Activated T-cell treated with anti-CD3 and anti-CD28 coated beads, Interleukin-2, amount 50 U/mL, for 24 hours (primary cell): ENCODE measurements at places on chromosomes 11 and 22.

DNA sequence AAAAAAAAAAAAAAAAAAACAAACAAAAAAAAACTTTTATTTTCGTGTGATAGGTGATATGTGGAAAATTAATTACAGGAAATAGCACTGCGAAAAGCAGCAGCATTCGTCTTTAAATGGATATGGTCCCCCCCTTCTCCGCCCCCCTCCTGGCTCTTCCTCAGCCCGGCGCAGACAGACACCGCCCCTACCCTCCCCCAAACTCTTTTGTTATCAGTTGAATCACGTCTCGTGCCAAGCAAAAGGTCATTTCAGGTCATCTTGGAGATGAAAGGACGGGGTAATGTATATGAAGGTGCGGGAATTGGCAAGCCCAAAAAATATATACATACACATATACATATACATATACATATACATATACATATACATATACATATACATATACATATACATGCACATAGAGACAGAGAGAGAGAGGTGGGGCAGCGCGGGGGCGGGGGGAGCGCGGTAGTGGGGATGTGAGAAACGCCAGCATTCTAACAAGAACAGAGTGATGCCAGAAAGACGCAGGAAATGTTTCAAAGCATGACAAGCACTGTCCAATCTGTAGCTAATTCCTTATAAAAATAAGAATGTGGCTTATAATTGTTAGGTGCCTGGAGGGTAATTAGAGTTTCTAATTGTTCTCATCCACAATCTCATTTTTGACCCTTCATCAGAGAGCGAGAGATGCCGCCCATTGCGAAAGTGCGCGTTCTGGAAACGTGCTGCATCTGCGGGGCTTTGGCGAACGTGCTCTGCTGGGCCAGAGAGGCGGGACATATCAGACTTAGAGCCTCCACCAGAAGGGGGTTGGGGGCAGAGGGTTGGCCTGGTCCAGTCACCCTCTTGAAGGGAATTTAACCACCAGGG is 214.5 kb upstream of the UBASH3B start:
- no peak for DNase-seq

DNA sequence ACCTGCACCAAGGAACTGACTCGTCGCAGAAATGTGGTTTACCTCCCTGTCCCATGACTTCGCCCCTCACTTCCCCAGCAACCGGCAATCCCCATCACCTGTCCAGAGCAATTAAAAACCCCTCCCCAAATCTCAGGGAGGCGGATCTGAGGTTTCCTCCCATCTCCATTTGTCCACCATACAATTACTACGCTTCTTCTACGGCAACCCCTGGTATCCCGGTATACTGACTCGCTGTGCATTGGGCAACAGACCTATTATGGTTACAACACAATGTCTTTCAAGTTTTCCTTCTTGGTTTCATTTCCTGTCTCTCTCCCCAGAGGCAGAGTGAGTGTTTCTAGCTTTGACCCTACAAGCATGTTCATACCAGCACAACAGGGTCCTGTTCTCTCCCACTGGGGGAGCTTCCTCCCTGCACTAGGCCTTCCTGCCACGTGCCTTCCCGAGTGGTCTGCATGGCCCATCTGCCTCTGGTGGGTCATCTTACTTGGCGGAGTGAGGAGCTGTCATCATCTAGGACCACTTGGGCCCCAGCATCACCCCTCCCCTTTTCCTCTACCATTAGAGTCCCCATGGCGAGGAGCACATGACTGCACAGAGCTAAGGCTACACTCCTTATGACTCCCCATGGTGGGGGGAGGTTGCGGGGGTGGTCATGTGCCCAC is 30.3 kb upstream of the NAP1L4 start:
- DNase-seq = no peak

DNA sequence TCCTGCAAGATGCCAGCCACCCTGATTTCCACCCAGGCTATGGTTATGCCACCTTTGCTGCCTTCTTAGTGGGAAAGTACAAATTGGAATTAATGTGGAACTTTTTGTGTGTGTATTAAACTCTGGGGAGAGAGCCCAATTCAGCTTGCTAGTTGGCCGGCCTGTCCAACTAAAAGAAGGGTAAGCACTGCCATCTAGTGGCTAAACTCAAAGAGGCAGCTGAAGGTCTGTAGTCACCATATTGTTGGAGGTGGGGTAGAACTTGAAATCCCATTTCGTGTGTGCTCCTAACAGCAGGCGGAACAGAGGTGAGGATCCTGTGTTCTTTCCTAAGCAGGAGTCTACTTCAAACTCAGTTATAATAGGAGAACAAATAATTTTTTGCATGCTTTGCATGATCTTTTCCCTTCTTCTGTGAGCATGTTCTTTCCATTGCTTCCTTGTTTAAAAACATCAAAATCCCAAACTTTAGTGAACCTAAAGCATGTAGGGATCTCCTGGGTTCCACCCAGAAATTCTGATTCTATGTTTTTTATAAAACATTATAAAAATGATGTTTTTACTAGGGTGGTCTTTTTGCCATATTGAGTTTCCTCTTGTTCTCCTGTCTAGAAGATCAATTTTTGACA is 138.8 kb upstream of the SORL1-AS1 start:
- peak; percentile 56 for DNase-seq

GRCh38 chr11:125569915-125570621 is 791 bp downstream of the EI24 start:
- no peak for DNase-seq

DNA sequence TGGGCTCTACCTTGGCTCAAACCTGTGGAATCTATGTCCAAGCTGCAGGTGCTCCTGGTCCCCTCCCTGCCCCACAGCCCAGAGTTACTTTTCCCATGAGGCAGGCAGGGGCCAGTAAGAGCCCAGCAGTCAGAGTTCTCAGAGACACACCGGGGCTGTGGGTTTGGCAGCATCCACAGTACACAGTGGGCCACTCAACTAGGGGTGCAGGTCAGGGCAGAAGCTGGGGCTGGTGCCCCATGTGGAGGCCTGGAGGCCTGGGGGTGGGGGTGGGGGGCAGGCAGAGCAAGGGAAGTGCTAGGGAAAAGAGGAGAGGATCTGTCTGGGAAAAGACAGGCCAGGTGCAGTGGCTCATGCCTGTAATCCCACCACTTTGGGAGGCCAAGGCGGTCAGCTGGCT is 2.5 kb downstream of the UPK2 start:
- DNase-seq = no peak

DNA sequence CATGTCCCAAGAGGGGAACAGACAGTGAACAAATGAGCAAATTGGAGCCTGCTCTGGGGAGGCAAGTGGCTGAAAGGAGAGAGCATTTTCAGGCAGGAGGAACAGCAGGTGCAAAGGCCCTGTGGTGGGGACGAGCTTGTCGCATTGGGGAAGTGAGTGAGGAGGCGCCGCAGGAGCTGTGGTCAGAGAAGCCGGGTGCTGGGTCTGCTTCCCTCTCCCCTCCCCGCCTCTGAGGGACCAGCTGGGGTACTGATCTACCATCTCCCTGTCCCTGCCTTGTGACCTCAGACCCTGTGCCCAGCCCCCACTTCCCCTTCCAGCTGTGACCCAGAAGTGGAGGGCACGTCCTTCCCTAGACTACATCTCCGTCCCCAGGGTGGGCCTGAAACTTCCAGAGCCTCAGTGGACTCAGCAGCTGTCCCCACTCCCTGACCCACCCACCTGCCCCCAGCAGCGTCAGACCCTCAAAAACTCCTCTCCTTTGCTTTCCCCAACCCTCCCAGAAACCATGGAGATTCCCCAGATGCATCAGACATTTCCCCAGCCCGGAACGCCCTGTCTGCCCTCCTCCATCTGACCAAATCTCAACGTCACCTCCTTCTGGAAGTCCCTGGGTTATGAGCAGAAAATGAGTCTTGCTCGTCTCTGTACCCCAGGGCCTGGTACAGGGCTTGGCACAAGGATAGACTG is 19.7 kb upstream of the PDGFB start:
- no peak for DNase-seq

DNA sequence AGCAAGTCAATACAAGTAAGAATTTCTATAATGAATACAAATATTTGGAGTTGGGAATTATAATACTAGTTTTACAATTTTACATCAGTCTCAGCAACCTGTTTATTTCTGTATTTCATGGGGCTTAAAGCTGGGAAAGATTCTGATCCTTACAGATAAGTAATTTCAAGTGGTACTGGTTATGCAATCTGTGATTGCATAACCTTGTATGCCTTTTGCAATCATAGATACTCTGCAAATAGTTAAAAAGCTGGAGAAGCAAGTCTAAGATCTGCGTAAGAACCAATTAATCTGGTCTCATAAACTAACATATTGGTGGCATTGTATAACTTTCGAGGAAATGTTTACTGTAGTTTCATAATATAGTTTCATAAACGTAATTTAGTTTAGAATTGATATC is 198.3 kb upstream of the PGR start:
- DNase-seq = no peak

GRCh38 chr22:24289114-24289513 is 18.5 kb downstream of the SPECC1L start:
- no peak for DNase-seq

- no peak for DNase-seq
Measured at GRCh38 chr11:16630651-16631050, 107.8 kb upstream of the C11orf58 start.

DNA sequence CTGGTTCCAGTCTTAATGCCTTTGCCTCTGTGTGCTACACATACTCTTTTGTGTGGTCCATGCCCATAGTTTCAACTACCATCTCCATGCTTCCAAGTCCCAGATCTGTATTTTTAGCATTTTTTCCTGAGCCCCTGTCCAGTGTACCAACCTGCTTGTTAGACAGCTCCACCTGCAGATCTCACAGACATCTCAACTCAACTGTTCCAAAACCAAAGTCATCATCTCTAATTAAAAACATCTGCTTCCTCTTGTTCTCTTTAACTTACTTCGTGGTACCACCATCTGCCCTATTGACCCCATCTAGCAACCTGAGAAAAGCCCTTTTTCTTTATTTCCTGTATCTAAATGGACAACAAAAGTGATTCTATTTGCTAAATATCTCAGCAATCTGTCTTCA is 8.6 kb upstream of the KMT2A start:
- no peak for DNase-seq

GRCh38 chr11:70411713-70412452 is 13.6 kb downstream of the CTTN start:
- DNase-seq = no peak

GRCh38 chr22:43928468-43928867 is 4.9 kb downstream of the PNPLA3 start:
- DNase-seq = no peak

- DNase-seq = no peak
Measured at GRCh38 chr11:46736615-46737014, 17.6 kb downstream of the F2 start.

DNA sequence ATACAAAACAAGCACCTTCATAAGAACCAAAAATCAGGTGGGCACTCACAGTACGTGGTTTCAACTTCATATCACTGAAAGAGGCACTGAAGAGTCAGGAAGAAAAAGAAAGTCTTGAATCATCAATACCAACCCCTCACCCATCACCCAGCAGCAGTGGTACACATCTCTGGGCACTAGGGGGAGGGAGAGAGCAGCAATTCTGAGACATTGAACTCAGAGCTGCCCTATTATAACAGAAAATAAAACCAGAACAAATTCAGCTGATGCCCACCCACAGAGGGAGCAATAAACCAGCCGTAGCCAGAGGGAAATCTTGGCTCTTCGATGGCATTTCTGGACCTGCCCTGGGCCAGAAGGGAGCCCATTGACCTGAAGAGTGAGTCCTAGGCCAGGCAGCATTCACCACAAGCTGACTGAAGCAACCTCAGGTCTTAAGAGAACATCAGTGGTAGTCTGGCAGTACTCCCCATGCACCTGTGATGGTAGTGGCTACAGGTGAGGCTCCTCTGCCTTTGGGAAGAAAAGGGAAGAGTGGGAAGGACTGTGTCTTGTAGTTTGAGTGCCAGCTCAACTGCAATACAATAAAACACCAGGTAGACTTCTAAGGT is 42.2 kb upstream of the FAM181B start:
- no peak for DNase-seq

DNA sequence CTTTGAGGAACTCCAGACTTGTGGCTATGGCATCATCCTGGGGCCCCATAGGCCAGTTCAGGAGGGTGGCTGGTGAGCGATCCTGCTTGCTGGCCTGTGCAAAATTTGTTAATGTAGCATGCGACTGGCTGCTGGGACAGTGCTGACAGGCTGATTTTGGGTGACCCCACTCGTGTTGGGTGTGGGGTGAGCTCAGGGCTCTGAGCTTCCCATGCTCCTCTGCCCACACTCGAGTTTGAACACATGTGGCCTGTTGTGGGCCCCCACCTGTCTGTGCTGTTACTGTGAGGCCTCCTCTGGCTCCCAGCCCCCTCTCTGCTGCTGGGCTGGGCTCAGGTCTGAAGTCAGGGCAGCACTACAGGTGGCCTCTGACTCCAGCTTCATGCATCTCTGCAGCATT is 64.4 kb upstream of the MYEOV start:
- no peak for DNase-seq

- no peak for DNase-seq
Measured at GRCh38 chr11:13101644-13102512, 92.8 kb downstream of the RASSF10 start.

- no peak for DNase-seq
Measured at GRCh38 chr22:38494498-38494897, 11.6 kb downstream of the DDX17 start.

DNA sequence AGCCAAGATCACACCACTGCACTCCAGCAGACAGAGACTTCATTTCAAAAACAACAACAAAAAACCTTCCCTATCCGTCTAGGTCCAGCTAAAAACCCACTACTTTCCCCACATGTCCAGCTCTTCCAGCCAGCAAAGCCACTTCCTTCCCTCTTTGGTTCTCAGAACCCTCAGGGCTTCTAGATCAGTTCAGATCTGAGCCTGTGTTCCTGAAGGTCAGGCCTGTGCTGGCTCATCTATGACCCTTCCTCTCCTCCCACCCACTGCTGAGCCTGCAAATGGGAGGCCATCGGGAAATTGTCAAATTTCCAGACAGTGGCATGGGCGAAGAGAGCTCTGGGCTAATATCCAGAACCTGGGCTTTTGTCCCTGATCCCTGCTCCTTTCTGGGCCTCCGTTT is 37.8 kb downstream of the SLCO2B1 start:
- DNase-seq = no peak

DNA sequence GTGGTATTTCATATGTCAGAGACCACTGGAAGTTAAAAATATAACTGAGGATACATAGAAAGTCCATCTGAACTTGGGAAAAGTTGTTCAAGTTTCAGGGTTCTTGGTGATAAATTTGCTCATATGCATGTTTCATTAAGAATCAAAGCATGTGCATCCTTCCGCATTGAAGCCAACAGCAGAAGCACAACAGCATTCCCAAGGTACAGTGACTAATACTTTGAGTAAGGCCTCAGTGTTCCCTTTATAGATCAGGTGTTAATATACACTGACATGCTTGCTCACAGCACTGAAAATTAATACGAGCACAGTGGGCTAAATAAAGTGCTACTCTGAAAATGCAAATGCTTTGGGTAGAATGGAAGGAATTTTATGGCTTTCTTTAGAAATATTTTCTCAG is 691.1 kb downstream of the METTL15 start:
- no peak for DNase-seq
